CD4-positive, alpha-beta T cell (primary cell): ENCODE measurements at places on chromosomes 6 and 20.

DNA sequence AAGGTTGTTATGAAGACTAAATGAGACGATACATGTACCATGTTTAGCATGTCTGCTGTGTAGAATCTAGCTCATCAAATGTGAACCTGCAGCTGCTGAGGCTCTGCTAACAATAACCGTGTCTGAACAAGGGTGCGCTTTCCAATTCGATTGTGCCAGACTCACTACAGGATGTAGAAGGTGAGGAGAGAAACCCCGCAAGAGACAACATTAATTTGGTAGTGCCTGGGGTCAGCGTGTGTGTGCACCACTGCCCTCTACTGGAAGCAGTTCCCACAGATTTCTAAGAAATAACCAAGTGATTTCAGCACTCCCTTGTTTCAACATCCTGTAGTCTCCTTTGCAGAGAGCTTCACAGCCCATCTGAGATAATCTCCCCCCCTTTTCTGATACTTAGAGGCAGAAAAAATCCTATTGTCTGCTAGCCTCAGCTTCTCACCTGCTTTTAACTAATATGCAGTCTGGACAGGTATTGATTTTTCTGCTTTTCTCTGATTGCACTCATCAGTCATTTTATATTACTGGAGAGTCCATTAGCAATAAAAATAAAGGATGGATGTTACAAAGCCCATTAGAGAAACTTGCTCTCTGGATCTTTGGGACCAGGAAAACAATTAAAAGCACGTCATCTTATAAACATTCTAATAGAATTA, 96.7 kb upstream of the BACH2 start:
- peak; percentile 54 for DNase-seq

DNA sequence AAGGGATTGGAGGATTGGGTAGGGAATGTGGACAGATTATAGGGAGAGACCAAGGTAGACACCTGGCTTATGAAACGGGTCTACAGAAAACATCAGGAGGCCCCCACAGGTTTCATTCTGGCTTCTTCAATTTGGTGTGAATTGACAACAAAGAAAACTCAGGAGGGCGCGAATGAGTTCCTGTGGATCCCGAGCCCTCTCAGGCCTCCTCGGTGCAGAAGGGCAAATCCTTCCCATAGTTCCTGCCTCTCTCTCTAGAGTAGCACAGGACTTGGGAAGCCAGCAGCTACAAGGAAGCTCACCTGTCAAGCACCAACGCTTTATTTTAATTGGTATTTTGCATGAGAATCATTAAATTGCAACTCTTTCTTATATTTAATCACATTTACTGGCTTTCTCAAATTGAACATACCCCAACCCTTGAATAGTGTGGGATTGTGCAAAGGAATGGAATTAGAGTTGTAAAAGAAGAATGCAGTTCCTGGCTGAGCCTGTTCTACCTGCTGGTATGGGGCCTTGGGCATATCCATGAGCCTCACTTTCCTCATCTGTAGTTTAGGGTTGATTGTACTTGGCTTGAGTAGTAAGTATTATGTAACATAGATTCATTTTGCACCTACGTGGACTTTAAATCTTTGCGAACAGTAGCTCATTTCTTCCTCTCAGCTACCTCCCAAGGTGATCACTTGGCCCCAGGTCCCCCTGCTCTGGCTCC, 56.4 kb upstream of the PHACTR2 start:
- DNase-seq = no peak

DNA sequence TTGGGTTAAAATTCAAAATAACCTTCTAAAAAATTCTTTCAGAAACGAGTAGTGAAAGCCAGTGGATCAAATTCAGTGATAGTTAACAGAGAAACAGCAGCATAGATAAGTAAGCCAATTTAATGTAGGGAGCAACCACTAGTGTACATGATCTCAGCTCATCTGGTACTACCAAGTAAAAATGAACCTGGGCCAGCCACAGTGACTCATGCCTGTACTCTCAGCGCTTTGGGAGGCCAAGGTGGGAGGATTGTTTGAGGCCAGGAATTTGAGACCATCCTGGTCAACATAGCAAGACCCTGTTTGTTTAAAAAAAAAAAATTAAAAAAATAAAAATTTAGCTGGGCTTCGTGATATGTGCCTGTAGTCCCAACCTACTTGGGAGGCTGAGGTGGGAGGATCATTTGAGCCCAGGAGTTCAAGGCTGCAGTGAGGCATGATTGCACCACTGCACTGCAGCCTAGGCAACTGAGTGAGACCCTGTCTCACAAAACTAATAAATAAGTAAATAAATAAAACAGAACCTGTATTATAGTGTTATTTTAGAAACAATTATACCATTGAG, 32.4 kb downstream of the CBFA2T2 start:
- DNase-seq = no peak

DNA sequence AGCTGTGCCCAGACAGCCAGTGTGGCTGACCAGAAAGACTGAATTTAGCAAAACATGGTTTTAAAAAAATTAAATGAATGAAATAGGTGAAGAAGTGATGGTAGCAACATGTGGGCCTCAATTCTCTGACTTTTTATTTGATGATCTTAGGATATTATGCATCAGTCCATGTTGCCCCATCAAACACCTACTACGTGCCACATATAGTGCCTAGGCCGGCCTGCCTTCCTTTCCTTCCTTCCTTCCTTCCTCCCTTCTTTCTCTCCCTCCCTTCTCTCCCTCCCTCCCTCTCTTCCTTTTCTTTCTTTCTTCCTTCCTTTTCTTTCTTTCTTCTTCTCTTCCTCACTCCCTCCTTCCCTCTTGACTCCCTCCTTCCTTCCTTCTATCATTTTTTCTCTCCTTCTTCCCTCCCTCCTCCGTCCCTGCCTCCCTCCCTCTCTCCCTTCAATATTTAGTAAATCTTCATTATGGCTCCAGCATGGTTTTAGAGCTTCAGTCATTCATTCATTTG, 209.8 kb downstream of the TSHZ2 start:
- no peak for DNase-seq

- no peak for DNase-seq
These were observed 23.1 kb downstream of the SERPINB1 start for GRCh38 chr6:2818593-2818992.

DNA sequence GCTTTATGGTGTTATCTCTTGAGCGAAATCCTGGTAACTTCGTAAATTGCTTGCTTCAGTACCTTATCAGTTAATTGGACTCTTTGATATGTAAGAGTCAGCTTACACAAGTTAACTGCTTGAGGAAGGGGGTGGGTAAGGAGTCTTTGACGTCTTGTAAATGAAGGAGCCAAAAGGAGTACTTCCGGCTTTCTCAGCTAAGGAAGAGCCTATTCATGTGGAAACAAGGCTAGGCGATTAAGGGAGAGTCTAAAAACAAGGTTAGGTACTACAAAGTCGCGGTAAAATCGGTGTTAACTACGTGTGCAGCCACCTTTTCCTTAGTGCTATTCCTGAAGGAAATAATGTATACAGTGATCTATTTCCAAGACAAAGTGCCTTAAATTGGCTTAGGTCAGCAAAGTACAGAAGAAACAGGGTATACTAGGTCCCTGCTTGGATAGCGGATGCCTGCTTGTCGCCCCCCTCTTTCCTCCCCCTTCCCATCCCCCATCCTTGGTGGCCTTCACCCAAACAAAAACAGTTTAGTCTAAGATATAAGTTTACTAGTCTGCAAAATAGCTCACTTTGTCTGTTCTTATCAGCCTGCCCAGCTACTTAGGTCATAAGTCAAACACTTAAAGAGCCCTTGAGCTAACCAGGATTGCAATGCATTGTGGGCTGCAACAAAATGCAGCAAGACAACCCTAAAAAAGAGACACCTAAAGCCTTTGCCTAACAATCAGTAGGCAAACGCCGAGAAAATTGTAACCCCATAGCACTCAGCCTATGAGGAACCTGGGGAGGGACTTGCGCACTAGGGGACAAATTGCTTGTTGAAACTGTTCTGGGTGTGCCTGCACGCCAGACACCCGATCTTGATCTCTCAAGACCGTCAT, 147.3 kb downstream of the TRIM27 start:
- no peak for DNase-seq

DNA sequence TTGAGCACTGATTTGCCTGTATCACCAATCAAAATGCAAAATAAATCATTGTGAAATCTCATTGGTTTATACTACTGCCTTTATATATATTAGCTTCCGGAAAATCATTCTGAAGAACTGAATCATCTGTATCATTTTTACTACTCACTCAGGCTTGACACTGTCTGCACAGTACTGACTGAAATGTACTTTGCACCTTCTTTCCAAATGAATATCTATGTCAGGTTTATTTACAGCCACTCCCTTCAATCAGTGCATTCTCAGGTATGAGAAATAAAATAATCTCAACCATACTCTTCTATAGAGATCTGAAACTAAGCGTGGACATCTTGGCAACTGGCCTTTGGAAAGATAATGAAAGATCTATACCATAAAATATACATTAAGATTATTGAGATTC, 2.7 kb downstream of the KHDRBS2 start:
- no peak for DNase-seq

GRCh38 chr20:35120012-35120701, 27.0 kb downstream of the EDEM2 start:
- no peak for DNase-seq

- no peak for DNase-seq
These were observed 25.4 kb upstream of the BHLHE23 start for GRCh38 chr20:63032026-63032800.

GRCh38 chr20:41452226-41452625, 85.6 kb upstream of the EMILIN3 start:
- no peak for DNase-seq

- no peak for DNase-seq
These were observed 129.1 kb upstream of the DOK5 start for GRCh38 chr20:54346276-54346675.

DNA sequence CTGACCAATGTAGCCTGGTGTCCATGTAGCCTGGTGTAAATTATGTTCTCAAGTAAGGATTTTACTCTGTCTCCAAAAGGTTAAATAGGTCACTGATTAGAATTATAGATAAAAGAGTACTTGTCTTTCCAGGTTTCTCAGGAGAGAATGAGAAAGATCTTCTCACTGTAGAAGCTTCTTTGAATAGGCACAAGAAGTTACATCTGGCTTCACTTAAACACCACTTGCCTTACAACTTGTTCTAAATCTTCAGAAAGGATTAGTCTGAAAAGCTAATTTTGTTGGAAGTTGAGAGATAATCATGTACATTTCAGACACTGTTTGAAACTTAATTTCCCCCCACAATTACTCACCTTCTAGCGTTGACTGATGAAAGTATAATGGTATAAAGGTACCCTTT, 275.3 kb downstream of the FARS2 start:
- no peak for DNase-seq

- no peak for DNase-seq
These were observed 214.8 kb upstream of the MOCS1 start for GRCh38 chr6:40148882-40149573.

DNA sequence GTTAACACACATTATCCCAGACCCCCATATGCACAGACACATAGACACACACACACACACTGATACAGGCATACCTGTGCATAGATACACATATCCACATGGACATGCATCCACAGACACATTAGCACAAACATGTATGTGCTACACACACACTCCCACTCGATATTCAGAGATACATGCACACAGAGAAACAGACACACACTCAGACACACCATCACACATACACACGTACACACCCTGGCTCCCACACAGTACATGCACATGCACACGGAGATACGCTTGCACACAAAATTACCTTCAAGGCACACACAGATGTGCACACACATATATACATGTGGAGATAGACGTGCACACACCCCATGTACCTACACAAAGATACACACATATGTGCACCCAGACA, 19.7 kb downstream of the RBM38 start:
- no peak for DNase-seq

DNA sequence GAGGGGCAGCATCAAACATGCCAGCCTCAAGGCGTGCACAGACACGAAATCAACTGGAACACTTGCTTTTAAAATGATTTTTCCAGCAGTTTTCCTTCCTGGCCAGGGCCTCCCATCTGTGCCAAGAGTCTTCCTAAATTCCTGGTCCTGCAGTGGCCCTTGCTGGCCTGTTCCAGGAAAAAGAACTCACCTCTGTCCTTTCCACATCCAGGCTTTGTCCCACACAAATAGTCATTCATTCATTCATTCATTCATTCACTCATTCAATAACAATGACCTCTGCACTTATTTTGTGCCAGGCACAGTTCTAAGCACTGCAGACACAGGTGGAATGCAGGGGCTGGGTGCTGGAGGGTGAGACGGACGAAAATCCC, 89.0 kb upstream of the CCDC167 start:
- DNase-seq = no peak

GRCh38 chr6:37903351-37904340, 84.1 kb downstream of the ZFAND3 start:
- no peak for DNase-seq
